ENCODE measurements at places on chromosomes 3 and 15.

- DNase-seq: no peak
Observed at GRCh38 chr3:16072420-16073110, 101.9 kb upstream of the GALNT15 start.

DNA sequence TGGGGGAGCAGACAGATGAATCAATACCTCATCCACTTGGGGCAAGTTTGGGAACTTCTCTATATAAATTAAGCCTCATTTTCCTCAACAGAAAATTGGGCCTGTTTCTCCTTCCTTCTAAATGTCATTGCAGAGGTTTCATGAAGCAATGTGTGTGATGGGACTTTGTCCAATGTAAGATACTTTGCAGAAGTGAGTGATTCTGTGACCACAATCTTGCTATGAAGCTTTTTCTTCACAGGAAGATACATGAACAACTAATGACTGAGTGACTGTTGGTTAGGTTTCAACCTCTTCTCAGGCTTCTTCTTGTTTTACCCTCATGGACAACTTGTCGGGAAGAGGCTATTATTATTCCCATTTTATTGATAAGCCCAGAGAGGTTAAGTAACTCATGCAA, 11.0 kb downstream of the TMEM45A start:
- no peak for DNase-seq

GRCh38 chr3:112200317-112200666, 67.2 kb upstream of the GCSAM start:
- no peak for DNase-seq

- no peak for DNase-seq
Observed at GRCh38 chr3:29949131-29949530, 657.3 kb upstream of the TGFBR2 start.

DNA sequence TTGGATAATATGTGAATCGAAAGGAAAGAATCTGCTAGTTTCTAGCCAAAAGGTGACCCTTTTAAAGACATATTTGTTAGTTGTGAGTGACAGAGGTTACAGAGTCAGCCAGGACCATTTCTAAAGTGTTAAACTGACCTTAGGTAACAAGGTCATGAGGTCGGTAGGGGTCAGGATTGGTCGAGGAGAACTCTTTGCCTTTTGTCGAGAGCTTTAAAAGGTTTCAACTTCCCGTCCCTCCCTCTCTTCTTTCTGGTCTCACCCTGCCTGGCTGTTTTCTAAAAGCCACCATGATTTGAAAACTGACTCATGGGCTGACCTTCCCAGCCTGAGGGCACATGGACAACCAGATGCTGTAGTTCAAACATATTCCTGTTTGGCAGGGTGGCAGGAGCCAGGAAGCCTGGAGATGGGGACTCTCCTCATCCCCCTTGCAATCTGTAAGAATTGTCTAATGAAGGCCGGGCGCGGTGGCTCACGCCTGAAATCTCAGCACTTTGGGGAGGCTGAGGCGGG, 25.8 kb upstream of the PRTG start:
- DNase-seq: no peak

DNA sequence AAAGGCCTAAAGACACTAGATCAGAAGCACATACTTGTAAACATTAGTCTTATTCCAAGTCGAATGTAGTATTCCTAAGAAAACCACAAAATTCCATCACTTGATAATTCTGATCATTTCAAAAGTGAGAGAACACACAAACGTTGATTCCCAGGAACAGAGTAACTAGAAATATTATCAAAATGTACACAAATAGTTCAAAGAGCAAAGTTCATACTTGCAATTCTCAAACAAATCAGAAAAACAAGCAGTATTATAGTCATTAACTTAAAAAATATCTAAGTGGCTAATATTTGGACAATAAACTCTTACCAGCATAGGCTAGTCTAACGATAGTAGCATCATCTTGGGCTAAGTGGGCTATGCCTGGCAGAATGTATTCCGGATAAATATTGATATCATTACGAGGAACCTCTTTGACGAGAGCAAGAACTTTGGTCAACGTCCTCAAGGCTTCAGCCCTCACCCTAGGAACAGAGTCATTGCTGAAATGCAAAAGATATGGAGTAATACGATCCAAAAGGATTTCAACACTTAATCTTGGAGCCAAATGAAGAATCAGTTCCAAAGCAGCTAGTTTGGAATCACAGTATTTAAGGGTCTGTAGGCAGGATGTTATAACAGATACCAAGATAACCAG, 13.3 kb downstream of the PIK3R4 start:
- DNase-seq: no peak

- no peak for DNase-seq
Observed at GRCh38 chr15:80989081-80989517, 520 bp downstream of the MESD start.

GRCh38 chr3:69174871-69175737, 52.7 kb upstream of the LMOD3 start:
- no peak for DNase-seq

- no peak for DNase-seq
Observed at GRCh38 chr3:79263423-79263822, 504.4 kb downstream of the ROBO1 start.

DNA sequence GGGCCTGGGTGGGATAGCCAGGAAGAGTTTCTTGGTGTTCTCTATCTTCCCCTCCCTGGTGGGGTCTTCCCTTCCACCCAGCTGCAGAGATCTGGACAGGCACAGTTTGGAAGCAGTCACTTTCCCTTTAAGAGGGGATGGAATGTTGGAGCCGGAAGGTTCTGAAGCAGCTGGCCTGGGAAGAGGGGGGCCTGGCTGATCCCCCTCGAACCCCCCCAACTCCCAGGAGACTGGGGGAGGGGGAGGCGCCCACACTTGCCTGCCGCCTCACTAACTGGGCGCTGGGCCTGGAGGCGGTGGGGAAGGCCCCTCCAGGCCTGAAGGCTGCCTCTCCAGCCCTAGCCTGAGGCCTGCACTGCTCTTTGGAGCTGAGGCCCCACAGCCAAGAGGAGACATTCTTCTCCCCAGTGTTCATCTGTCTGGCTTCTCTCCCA, 1.4 kb downstream of the DVL3 start:
- DNase-seq: no peak

DNA sequence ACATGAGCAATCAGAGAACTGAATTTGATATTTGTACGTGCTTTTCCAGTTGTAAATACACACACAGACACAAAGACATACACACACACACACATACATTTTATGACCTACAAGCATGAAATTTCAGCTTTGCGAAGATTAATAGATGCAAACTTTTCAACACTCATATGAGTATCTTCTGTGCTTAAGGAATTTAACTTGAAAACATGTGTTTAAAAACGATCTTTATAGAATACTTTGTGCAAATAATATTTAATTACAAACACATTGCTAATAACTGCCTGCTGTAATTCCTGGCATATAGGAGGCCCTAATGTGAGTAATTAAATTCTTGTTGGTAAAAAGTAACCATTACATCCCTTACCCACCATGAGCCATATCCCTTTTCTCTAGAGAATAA, 107.7 kb upstream of the PLSCR5 start:
- DNase-seq: no peak

DNA sequence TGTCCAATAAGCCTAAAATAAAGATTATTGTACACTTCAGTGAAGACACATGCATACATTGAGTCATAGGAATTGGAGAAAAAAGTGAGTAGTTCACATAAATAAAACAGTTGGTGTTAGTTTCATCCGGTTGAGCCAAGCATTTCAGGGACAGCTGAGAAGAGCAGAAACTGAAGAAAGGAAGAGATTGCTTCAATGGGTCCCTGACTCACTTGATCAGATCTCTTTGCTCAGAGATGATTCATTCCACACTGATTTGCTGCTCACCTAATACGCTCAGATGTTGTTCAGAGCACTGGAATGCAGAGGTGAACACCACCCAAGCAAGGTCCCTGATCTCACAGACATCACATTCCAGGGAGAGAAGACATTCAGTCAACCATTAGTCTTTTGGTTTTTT, 93.7 kb downstream of the RAD18 start:
- DNase-seq: no peak

DNA sequence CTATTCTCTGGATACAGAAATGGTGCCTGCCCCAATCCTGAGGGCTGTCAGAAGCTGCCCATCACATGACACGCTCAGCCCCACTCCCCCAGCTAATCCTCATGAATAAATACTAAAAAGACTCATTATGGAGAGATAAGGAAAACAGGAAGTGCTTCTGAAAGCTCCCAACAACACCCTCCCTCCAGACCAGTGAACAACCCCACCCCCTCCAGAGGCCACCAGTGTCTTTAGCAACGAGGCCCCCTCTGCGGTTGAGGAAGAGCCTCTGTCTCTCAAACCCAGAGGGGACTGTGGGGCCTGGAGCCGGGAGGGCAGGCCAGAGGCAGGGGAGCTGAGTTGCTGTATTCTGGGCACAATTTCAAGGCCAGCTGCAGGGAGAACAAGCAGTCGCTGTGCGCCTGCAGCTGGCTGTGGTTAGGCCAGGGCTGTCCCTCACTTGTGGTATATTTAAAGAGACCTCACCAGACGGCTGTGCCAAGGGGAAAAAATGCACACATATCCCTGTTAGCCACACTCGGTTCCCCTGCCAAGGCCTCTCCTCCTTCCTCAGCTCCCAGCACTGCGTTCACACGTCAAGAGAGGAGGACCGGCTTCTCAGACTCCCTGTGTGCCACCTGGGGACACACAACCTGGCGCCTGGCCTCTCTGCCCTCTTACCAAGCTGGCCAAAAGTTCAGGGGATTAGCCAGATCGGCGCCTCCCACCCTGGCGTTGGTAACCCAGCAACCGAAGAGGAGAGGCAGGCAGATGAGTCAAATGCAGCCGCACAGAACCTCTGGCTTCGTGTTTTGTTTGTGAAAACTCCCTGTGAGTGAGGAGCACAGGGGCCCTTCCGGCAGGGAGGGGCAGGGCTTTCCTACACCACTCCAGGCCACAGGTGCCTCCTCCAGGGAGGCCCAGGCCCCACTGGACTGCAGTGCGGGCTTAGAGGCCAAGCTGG, 101.2 kb upstream of the ETV5 start:
- no peak for DNase-seq

DNA sequence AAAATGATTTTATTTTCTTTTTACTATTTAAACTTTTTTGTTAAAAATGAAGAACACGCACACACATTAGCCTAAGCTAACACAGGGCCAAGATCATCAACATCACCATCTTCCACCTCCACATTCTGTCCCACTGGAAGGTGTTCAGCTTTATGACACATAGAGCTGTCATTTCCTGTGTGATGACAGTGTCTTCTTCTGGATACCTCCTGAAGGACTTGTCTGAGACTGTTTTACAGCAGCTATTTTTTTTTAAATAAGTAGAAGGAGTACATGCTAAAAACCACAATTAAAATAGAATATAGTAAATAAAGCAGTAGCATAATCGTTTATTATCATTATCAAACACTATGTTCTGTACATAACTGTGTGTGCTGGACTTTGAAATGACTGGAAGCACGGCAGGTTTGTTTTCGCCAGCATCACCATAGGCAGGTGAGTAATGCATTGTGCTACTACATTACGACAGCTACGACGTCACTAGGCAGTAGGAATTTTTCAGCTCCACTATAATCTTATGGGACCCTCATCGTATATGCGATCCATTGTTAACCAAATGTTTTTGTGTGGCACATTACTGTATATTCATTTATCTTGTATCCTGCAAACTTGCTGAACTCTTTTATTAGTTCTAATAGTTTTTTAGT, 72.8 kb downstream of the KLF15 start:
- no peak for DNase-seq

DNA sequence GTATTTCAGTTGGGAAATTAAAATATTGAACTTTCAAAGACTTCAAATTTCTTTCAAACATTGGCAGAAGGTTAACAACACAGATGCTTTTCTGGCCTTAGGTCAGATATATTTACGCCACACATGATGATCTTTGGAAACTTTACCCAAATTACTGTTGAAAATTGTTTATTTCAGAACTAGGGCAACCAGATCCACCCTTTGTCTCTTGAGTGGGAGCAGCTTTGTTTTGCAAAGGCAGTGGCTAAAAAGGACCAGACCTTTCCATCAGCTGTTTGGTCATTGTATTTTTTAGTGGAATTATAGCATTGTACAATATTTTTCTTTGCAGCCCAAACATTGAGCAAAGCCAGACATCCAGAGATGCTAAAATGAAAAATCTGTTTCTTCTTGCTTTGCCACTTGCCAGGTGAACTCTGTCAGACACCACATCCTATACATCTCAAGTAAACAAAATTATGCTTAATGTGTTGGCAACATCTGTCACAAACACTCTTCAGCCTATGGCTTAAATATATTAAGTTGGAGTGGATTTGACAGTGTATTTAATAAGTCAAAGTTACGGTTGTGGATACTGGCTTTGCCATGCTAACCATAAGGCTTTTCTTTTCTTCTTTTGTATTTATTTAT, 651.9 kb downstream of the RBMS3 start:
- DNase-seq: no peak

DNA sequence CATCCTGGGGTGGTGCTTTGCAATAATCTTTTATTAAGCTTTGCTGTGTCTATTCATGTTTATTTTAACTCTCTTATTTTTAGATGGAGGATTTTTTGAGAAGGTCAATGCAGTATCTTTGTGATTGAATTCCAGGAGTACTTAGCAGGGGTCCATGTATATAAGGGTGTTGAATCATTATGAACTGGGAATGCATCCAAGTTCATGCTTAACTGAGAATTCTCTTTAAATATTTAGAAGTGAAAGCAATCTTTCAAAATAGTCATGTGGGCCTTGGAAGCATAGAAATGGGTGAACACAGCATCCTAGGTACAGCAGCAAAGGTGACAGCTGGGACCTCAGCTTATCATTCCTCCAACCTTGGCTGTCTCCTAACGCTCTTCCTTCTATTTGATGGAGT, 27.3 kb downstream of the SPTSSB start:
- no peak for DNase-seq

DNA sequence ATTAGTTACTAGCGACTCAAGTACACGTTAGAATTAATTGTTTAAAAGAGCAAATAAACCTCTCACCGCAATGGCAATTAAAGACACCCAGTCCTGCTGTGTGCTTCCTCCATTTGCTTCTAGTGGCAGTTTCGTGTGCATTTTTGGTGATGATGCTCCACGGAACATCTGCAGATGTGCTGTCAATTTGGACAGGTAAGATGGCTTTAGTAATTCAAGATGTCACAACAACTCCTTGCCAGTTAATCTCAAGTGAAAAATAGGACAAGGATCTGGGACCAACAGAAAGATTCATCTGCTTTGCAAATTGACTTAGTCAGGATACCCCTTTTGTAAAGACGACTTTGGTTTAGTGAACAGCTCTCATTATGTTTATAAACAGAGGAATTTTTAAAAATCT, 320.9 kb downstream of the GABRB3 start:
- DNase-seq: no peak

DNA sequence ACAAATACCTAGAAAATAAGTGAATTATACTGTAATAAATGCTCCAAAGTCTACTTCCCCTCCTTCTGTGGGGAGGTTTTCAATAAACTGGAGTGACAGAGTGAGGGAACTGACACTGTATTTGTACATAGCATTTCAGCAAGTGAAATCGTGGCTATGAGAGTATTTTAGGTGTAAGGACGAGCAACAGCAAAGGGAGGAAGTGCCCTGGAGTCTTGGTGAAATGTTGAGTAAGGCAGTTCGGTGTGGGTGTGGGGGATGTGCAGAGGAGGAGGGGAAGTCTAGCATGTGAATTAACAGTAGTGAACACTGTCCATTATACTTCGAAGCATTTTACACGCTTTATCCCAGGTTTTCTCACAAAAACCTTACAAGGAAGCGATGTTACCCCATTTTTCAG, 18.1 kb upstream of the P2RY13 start:
- no peak for DNase-seq

- no peak for DNase-seq
Observed at GRCh38 chr15:100695048-100695447, 92.7 kb downstream of the ASB7 start.

- no peak for DNase-seq
Observed at GRCh38 chr3:29701326-29701983, 420.6 kb downstream of the RBMS3 start.
